ENCODE measurements at places on chromosomes 2 and 18.

DNA sequence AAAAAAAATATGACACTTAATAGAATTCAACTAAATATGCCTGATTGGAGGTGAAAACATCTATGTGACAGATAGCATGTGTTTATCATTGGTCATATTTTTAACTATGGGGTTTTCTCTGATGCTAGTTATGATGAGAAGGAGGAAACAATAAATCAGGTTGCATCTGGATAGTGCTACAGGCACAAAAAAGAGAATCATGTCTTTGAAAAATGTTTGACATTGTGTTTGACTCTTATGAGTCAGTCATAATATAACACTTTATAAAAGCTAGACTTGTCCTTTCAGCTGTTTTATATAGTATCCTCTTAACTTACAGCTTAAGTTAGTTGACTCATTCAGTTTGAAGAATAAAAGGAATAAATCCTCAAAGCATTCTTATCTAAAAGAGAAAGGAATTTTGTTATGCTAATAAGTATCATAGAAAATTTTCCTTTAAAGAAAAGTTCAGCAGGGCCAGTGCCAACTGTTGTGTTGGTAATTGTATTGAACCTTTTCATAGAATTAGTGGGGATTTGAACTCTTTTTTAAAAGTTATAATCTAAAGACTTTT lies 78.4 kb upstream of the UBXN4 start:
- DNase-seq, result no peak

DNA sequence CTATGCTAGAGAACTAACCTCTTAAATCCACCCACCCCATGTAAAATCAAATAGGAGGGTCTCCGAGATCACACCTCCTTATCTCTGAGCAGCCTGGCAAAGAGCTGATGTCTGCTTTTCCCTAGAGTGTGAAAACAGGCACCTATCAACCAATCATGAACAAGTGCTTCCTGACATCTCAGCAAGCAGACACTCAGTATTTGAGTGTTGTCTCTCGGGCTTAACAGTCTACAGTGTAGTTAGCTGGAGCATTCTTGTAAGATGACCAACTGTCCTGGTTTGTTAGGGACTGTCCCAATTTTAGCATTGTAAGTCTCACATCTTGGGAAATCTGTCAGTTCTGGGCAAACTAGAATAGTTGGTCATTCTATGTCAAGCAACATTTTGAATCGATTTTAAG lies 26.4 kb downstream of the MARCHF4 start:
- DNase-seq, result no peak

DNA sequence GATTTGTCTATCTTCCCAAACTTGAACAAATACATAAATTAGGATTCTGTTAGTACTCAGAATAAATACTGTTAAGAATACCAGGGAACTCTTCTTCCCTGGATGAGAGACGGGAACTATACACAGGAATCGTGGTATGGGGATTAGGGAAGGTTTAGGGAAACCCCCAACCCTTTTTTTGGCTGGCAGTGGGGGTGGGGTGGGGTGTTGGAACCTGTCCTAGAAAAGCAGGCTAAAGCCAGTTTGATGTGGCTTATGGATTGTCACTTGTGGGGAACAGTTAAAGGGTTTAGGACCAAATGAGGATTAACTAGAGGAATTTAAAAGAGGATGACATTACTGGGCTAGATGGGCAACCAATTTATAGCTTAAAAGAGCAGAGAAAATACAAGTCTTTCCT lies 1.8 kb downstream of the SLC4A10 start:
- DNase-seq, result no peak

DNA sequence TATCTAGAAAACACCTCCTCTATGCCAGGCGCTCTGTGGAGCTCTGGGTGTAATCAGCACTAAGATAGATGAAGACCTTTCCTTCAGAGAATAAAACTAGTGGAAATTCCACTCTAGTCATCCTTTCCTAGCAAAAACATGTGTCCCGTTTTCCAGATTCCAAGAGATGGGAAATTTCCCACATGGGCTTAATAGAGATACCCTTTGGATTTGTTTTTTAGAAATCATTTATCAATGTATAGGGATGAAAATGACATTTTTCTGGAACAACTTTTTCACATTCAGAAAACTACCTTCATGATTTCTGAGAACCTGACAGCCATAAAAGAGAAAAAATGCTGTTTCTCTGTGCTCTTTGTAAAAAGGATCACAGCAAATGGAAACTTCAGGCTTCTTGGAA lies 152.1 kb downstream of the NCKAP5 start:
- DNase-seq, result no peak

GRCh38 chr2:241866790-241867645 lies 2.5 kb upstream of the RTP5 start:
- no peak for DNase-seq

DNA sequence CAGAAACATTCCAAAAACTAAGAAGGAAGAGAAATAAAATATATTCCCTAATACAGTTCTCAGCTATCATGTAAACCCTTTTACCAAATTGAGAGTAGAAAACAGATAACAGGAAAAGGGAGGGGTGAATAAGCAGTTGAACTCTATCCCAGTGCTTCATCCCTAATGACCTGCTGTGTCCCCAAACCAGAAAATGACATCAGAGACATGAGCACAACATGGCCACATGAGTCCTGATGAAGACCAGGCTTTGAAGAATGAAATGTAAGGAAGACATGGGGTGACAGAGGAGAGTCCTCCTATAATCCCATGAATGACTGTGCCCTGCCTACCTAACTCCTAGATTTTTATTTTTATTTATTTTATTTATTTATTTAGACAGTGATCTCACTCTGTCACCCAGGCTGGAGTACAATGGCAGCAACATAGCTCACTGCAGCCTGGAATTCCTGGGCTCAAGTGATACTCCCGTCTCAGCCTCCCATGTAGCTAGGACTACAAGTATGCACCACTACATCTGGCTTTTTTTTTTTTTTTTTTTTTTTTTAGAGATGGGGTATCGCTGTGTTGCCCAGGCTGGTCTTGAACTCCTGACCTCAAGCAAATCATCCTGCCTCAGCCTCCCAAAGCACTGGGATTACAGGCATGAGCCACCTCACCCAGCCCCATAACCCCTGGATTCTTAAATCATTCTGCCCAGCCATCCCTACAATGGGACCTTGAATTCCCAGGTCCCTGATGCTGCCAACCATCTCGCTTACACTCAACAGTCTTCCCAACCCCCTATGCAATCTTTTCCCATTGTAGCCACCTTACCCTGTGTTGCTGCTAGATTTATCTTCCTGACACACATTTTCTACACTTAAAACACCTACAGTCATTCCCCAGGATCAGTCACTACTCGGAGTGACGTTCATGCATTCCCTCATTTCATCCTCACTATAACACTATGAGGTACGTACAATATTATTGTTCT lies 64.5 kb downstream of the ANKRD44 start:
- no peak for DNase-seq

DNA sequence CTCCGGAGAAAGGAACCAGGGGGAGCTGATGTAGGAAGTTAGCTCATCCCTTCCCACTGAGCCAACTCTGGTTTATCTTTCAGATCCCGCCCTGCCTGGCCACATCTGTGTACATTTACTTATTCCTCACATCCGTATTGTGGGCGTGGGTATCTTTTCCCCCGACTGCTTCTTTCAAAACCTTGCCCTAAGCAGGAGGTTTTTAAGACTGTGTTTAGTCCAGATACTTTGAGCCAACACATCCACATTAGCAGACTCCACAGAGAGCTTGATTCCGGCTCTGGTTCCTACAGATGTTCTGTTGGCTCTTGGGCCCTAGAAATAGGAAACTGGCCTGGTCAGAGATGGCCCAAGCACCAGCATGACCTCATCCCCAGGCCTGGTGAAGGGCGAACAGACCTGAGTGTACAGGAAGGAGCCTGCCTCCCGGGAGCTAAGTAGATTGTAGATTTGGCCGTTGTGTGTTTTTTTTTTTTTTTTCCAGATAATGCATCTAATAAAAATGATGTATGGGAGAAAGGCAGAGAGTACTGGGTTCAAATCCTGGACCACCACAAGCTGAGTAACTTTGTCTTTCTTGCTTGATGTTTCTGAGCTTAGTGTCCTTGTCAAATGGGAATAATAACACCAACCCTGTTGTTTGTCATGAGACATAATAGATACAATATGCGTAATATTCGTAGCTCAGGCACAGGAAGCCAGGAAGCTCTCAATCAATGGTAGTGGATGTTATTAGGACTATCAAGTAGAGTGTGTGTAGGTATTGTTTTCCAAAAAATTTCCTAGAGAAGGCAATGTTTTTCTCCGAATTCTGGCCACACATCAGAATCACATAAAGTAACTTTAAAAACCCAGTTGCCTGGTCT lies 92.3 kb downstream of the PRKCE start:
- no peak for DNase-seq

Data from NCI-H2081 (cell line).